T-helper 17 cell (primary cell): ENCODE measurements at places on chromosomes 2 and 18. TPM values are rescaled to one million over a fixed set of nuclear protein-coding genes. Genes with fewer than 3 reads are reported as not detected.

The STK11IP gene
- 35.8 TPM for total RNA-seq

The PMAIP1 gene
- total RNA-seq = 139 TPM

The SERPINB13 gene
- not detected for total RNA-seq

The C1QL2 gene
- not detected for total RNA-seq

The ALLC gene
- total RNA-seq = not detected

The DPYSL5 gene
- total RNA-seq = not detected

The MARCO gene
- total RNA-seq = not detected

The NETO1 gene
- total RNA-seq = not detected

The MFF gene
- total RNA-seq = 49.3 TPM

The KIAA2012 gene
- not detected for total RNA-seq

The ENOSF1 gene
- total RNA-seq = 57.4 TPM

The FASTKD2 gene
- 27.8 TPM for total RNA-seq

The GPAT2 gene
- total RNA-seq = 1.2 TPM

The HSBP1L1 gene
- 17.9 TPM for total RNA-seq

The REG1B gene
- not detected for total RNA-seq

The CSRNP3 gene
- total RNA-seq = not detected

The PRSS56 gene
- not detected for total RNA-seq

The MARCHF4 gene
- total RNA-seq = not detected

The C2orf92 gene
- total RNA-seq = 13.5 TPM

The FBLN7 gene
- 21.7 TPM for total RNA-seq

The MITD1 gene
- total RNA-seq = 24.5 TPM

The TNS1 gene
- 16.8 TPM for total RNA-seq

The FBXO48 gene
- 1.5 TPM for total RNA-seq

The DYTN gene
- 0.23 TPM for total RNA-seq

The IL37 gene
- not detected for total RNA-seq

The DLGAP1 gene
- 3.9 TPM for total RNA-seq

The LRATD1 gene
- total RNA-seq = not detected

The CABYR gene
- 2.6 TPM for total RNA-seq

The TMEM200C gene
- not detected for total RNA-seq

The ZNF532 gene
- total RNA-seq = 17.7 TPM

The CCL20 gene
- 24.3 TPM for total RNA-seq

The CYRIA gene
- 2.4 TPM for total RNA-seq

The FN1 gene
- total RNA-seq = 0.75 TPM
